ENCODE measurements at places on chromosomes 4 and X. TPM values are rescaled to one million over a fixed set of nuclear protein-coding genes. Genes with fewer than 3 reads are reported as not detected.

DNA sequence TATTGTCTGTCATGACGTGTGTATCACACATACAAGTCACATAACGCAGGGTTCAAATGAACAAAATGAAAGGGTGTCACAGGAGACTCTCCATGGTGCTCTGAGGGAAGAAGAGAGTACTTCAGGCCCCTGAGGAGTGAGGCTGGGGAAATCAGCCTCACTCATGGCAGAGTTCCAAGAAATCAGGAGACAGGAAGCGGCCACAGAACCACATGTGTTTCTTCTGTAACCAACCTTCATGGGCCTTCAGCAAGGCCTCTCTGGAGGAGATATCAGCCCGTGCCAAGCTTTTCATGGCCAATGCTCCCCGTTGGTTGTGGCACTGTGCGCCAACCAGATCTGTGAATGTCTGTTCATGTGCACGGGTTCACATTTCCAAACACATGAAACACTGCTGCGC lies 76.0 kb downstream of the NAT8L start:
- peak; percentile 49 for DNase-seq

DNA sequence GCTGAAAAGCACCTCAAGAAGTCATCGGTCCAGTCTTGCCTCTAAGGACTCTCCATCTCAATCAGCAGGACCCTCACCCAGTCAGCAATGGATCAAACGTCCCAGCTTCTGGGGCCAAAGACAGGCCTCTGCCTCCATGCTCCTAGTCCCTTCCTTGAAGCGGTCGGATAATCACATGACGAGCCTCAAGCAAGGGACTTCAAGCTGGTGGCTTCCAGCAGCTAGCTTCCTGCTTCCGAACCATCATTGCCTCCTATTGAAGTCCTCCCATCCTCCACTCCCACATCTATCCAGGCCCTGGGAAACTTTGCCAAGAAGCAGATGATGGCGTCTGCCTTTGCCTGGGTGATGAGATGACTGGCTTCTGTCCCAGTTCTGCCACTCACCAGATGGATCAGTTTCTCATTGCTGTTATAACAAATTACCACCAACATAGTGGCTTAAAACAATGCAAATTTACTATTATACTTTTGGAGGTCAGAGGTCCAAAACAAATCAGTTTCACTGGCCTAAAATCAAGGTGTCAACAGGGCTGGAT lies 135.2 kb upstream of the MAMLD1 start:
- DNase-seq, result no peak

- no peak for DNase-seq
Observed at GRCh38 chr4:77734928-77735327, 84.2 kb downstream of the CNOT6L start.

- no peak for DNase-seq
Observed at GRCh38 chrX:41594634-41595033, 94.1 kb upstream of the GPR34 start.

GRCh38 chrX:19852014-19853005 lies 35.1 kb downstream of the SH3KBP1 start:
- DNase-seq, result no peak

Gene LNX1
- 0.19 TPM for polyA plus RNA-seq

Data from SK-N-SH (cell line).